ENCODE measurements at places on chromosomes 2 and 18.

DNA sequence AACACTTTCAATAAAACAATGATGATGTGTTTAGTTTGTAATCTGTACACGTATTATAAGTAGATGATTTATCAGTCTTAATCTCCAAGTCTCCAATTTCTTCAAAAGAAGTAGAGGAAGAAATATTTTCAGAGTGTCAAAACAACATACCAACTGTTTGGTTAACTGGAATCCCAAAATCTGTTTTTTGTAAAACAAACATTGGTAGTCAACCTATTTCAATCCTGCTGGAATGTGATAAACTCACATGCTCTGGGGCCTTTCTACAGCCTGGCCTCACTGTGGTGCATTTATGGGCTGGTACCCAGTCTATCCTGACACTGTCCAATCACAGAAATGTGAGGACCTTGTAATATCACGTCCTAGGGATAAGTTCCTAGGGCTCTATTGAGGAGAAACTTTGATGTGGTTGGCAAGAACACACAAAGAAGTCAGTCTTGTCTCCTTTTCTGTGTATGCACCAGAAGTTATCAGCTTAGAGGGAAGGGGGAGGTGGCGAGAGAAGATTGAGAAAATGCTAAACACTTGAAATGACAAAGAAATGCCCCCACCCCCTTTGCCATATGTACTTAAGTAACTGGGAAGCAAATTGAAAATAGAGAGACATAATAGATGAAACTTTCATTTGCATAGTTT is 47.2 kb downstream of the PRKRA start:
- no peak for DNase-seq

DNA sequence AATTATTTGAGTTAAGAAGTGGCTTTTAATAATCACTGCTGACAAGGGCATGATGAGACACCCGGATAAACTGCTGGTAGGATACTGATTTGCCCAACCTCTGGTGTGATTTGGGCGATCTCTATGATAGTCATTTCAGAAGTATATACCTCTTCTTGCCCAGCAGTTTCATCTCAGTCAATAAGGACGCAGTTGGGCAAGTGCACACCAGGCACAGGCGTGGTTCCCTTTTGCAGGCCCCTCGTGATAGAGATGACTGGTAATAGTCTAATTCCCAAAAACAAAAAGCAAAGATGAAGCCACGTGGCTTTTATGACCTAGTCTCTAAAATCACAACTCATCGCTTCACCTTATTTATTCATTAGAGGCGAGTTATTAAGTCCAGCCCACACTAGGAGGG is 246.4 kb downstream of the PRKCE start:
- no peak for DNase-seq

DNA sequence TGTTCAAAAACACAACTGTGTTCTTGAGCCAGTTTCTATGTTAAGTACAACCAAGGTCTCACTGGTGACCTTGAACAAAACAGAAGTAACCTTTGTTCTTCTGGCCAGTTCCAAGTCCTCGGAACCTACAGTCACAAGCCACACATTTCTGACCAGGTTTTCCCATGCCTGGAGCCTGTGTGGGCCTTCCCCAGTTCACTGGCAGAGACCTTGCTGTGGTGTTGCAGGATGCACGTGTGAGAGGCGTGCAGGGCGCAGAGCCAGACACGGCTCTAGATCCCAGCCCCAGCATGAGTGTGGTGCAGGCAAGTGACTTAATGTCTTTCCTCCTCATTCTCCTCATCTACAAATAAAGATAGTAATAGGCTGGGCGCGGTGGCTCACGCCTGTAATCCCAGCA is 25.5 kb upstream of the EDAR start:
- DNase-seq: no peak

DNA sequence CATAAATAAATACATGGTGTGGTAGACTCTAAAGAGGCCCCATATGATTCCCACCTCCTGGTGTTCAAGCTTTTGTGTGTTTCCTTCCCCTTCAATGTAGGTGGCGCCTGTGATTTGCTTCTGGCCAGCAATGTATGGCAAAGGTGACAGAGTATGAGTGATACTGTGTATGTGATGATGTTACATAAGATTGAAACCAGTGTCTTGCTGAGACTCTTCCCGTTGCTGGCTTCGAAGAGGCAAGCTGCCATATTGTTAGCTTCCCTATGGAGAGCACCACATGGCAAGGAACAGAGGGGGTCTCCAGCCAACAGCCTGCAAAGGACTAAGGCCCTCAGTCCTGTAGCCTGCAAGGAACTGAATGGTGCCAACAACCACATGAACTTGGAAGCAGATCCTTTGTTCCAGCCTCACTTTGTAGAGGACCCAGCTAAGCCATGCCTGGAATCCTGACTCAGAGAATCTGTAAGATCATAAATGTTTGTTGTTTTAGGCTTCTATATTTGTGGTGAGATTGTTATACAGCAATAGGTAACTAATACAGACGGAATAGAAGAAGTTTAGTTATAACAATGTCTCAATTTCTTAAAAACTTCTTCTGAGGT is 1.7 kb upstream of the SMAD4 start:
- DNase-seq: no peak

GRCh38 chr2:73925853-73926492 is 707 bp upstream of the DGUOK start:
- DNase-seq: no peak

GRCh38 chr2:239131521-239131920 is 269.3 kb downstream of the HDAC4 start:
- no peak for DNase-seq

- no peak for DNase-seq
Observed at GRCh38 chr2:177053038-177053437, 159.6 kb upstream of the HNRNPA3 start.

GRCh38 chr2:74024216-74024615 is 39.5 kb downstream of the TET3 start:
- DNase-seq: no peak

DNA sequence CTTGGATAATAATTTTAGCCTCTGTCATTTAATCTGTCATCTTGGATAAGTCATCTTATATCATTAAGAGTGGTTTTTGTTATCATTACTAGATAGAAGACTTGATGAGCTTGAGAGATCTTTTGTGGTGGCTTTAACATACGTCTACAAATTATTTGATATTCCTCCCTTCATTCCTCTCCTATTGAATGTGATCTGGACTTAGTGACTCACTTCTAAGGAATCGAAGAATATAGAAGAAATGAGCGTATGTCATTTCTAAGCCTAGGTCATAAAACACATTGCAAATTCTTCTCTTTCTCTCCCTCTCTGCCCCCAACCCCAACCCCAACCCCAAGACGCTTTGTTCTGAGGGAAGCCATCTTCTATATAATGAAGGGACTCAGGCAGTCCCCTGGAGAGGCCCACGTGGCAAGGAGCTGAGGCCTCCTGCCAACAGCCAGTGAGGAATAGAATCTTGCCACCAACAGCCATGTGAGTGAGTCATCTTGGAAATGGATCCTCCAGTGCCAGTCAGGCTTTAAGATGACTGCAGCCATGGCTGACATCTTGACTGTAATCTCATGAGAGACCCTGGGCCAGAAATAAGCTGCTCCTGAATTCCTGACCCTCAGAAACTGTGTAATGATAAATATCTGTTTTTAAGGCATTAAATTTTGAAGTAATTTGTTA is 221.6 kb upstream of the SP5 start:
- no peak for DNase-seq

- DNase-seq: no peak
Observed at GRCh38 chr2:3005859-3006501, 371.6 kb downstream of the EIPR1 start.

GRCh38 chr2:120219291-120219690 is 3.9 kb downstream of the TMEM185B start:
- no peak for DNase-seq

- no peak for DNase-seq
Observed at GRCh38 chr2:133415210-133415876, 152.9 kb downstream of the NCKAP5 start.

All from GM12892 (cell line).